ENCODE measurements at places on chromosomes 4 and X. TPM values are rescaled to one million over a fixed set of nuclear protein-coding genes. Genes with fewer than 3 reads are reported as not detected.

GRCh38 chr4:10305816-10306215 lies 151.4 kb downstream of the ZNF518B start:
- DNase-seq: no peak

- DNase-seq: peak; percentile 9
These were observed 28.2 kb upstream of the HUWE1 start for GRCh38 chrX:53714580-53715345.

DNA sequence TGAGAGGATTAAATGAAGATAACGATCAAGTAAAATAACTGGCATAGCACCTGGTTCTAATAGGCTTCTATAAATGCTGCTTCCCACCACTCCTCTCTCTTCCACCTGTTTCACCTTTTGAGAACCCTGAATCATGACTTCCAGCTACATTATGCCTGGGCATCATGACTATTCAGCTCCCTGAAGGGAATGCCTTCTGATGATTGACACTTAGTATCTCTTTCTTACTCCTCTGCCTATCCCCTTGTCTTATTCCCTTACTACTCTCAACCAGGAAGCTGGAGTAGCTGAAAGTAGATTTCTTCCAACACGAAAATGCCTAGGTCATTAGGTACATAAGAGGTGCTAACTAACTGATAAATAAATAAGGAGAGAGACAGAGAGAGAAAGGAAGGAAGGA lies 24.7 kb upstream of the CXCL8 start:
- DNase-seq: no peak

- DNase-seq: no peak
These were observed 88.2 kb downstream of the RBM46 start for GRCh38 chr4:154869301-154869700.

GRCh38 chr4:137635108-137635507 lies 102.8 kb upstream of the PCDH18 start:
- no peak for DNase-seq

DNA sequence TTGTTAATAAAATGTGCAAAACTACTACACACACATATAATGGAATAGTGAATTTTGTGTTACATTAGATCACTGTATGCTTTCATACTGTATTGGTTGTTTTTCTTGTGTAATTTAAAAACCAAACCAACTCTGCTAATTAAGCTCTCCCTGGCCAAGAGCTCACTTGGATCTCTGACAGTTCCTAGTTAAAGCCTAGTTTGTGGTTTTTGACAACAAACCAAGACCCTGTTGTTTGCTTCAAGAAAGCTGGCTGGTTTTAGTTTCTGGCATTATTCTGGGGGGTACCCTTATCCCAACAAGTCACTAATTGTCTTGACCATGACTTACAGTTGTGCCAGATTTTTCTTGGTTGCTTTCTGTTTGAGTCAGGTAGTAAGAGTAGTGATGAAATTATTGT lies 121.4 kb upstream of the CXorf66 start:
- DNase-seq: no peak

DNA sequence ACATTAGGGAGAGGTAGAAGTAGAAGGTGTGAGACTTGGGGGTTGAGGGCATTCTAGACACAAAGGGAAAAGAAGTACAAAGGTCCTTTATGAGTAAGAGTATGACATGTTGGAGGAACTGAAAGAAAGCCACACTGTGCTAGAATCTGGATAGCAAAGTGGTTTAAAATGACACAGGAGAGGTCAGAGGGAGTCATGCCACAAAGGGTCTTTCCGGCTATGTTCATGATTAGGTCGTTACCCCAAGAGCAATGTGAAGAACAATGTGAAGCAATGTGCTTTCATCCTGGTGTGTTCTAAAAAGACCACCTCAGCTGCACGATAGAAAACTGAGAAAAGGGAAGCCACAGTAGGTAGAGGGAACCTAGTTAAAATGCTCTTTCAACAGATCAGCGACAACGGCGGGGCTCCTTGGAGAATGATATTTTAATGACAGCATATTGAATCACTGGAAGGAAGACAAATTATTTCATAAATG lies 29.2 kb downstream of the SMIM14 start:
- DNase-seq: no peak

DNA sequence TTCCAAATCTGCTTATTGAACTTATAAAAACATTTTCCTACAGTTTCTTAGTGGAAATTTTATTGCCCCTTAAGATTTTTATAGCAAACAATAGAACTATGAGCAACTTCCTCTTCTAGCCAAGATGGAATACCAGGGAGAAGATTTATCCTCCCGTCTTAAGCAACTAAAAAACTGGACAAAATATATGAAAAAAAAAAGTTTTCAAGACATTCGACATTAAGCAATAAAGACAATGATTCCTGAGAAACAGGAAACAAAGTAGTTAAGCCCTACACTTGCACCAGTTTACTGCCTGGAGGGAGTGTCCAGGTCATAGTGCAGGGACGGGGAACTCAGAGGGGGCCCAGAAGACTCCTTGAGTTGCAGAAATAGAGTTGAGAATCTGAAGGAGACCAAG lies 516.1 kb upstream of the DIPK2B start:
- no peak for DNase-seq

GRCh38 chr4:6591313-6591712 lies 16.3 kb downstream of the MAN2B2 start:
- DNase-seq: no peak

- DNase-seq: no peak
These were observed 24.2 kb downstream of the PNMA6F start for GRCh38 chrX:153297376-153297775.

- DNase-seq: no peak
These were observed 297.9 kb downstream of the ARHGAP10 start for GRCh38 chr4:148029781-148030180.

DNA sequence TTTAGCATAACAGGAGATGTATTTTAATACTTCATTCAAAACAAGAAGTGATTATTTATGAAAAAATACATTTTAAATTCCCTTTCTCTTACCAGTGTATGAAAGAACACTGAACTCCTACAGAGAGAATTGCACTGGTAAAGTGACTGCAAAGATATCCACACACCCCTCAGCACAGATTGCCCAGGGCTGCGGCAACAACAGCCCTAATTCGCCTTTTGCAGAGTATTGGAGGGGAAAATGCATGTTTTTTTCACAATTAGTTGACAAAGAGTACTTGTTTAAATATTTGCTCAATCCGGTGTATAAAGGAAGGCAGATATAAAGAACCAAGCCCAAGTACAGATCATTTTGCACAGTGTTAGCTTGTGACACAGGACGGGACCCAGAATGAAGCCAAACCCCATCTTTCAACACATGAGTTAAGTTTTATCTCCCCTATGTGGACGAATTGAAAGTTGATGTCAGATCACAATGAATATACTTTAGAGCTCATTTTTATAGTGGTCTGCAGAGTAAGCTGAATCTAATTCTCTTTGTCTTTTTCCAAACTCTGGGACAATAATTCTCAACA lies 551.4 kb upstream of the IGFBP7 start:
- no peak for DNase-seq

GRCh38 chrX:69615342-69615741 lies 571 bp upstream of the EDA start:
- DNase-seq: no peak

The SUPT20HL1 gene
- total RNA-seq: not detected

The GPRIN3 gene
- total RNA-seq: 15.2 TPM

The AGTR2 gene
- total RNA-seq: 0.19 TPM

The MAGEC2 gene
- not detected for total RNA-seq

The MAOA gene
- total RNA-seq: 227 TPM

The ENAM gene
- 6.7 TPM for total RNA-seq

The TMEM31 gene
- 0.38 TPM for total RNA-seq

The NUP62CL gene
- total RNA-seq: 9.2 TPM

The CRMP1 gene
- 0.66 TPM for total RNA-seq

The GNRHR gene
- not detected for total RNA-seq
